ENCODE measurements at places on chromosomes 4 and X. TPM values are rescaled to one million over a fixed set of nuclear protein-coding genes. Genes with fewer than 3 reads are reported as not detected.

Gene IRS4
- not detected for total RNA-seq

Gene TMPRSS11A
- total RNA-seq: not detected

Gene ENAM
- total RNA-seq: not detected

Gene UGT2B10
- total RNA-seq: not detected

Gene AVPR2
- total RNA-seq: 4.8 TPM

Gene ZNF630
- 3.3 TPM for total RNA-seq

Gene FGFR3
- total RNA-seq: 3.7 TPM

Gene PAGE2B
- total RNA-seq: not detected

GRCh38 chrX:30781711-30782444, 107.2 kb downstream of the TAB3 start:
- H3K36me3 ChIP-seq: no peaks in the 10 kb centered on the region
- no peaks in the 10 kb centered on the region for H3K27me3 ChIP-seq
- no peak overlapping the region for H3K4me3 ChIP-seq
- no peaks in the 10 kb centered on the region for H3K4me1 ChIP-seq
- no peak for DNase-seq

DNA sequence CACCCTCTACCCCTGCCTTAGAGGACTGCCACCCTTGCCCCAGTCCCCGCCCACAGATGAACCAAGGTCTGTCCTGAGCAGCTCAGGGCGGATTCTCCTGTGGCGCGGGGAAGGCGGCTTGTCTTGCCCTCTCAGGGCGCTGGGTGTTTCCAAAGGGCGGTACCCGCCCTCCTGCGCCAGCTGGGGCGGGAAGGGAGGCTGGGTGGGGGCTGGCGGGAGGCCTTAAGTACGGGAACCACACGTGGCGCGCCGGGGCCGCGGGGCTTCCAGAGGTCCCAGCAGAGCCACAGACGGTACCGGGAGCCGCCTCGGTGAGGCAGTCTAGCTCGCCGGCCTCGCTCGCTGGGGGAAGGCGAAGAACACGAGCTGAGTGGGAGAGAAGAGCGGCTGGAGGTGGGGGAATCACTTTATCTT, 361.1 kb downstream of the MID1IP1 start:
- no peaks in the 10 kb centered on the region for H3K36me3 ChIP-seq
- H3K4me3 ChIP-seq: peak overlapping the region; percentile 52
- H3K4me1 ChIP-seq: no peaks in the 10 kb centered on the region
- no peaks in the 10 kb centered on the region for H3K27me3 ChIP-seq
- H3K27ac ChIP-seq: no peak overlapping the region

DNA sequence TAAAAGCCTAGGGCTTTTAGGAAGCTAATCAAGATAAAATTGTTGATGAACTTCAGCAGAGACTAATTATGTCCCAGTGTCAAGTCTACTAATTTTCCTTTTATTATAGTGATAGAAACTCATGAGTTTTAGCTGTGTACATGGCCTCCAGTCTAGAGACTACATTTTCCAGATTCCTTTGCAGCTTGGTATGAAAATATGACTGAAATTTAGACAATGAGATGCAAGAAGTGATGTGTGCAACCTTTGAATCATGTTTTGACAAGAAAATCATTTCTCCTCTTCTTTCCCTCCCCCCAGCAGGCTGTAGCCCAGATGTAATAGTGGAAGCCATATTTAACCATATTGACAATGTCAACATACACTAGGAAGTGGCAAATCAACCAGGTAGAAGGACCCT, 30.3 kb upstream of the IL13RA2 start:
- no peaks in the 10 kb centered on the region for H3K36me3 ChIP-seq
- no peaks in the 10 kb centered on the region for H3K4me1 ChIP-seq
- no peak overlapping the region for H3K4me3 ChIP-seq
- no peak overlapping the region for H3K27ac ChIP-seq

DNA sequence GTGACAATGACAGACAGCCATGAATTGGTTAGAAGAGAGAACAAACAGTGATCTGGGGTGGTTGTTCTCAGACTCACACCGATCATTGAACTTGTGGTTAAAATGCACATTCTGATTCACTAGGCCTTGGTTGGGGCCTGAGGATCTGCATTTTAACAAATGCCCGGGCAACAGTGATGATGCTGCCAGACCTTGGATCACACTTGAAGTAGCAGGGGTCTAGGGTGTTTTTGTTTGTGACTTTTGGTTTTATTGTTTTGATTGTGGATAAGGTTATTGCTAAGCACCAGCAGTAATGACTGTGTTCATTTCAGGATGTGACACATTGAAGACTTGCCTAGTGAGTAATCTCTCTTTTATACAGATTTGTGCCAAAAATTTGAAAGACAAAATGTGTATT, 36.5 kb downstream of the TXLNG start:
- H3K4me3 ChIP-seq: no peak overlapping the region
- H3K36me3 ChIP-seq: peaks cover 13% of the 10 kb centered on the region
